Stimulated activated CD8-positive, alpha-beta memory T cell treated with anti-CD3 and anti-CD28 coated beads, Interleukin-2, amount 100 ng/mL, for 1 hour (primary cell): ENCODE measurements at places on chromosomes 2 and 18.

GRCh38 chr2:203983064-203983715, 46.6 kb downstream of the ICOS start:
- no peak for DNase-seq

DNA sequence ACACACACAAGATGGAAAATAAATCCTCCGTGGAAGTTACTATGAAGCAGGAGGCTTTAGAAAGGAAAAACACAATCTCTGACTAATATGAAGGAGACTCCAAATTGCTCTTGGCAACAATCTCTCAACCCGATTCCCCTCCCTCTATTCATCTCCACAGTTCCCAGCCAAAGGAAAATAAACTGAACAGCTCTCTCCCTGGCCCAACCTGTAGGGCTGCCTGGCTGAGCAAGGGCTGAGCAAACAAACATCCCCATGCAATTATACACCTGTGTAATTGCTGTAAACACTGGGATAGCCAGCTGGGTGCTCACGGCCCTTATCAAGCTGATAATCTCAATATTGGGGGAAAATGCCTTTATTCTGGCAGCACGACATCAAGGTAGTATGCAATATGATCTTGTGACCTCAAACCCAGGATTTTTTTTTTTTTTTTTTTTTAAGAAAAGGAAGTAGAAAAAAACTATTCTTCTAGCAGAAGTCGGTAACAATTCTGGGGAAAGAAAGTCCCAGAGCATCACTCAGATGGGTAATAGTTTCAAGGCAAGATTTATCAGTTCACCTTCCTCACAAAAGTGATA, 203.3 kb upstream of the SMAD2 start:
- DNase-seq: no peak

- no peak for DNase-seq
Measured at GRCh38 chr18:68121308-68121707, 593.6 kb downstream of the TMX3 start.

DNA sequence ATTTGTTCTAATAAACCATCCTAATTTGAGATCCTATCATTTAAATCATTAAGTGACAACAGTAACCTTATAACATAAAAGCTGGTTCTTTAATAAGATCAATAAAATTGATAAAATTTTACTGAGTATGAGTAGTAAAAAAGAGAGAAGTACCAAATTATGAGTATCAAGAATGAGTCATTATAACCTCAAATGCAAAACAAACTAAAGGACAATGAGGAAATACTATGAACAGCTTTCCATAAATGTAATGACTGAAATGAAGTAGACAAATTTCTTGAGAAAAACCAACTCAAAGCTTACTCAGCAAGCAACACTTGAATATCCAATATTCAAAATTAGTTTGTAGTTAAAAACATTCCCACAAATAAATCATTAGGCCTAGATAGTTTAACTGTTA, 433.0 kb downstream of the ZEB2 start:
- DNase-seq: no peak

GRCh38 chr18:62838475-62839098, 123.2 kb downstream of the PHLPP1 start:
- DNase-seq: no peak

GRCh38 chr18:46042571-46043123, 29.4 kb downstream of the PSTPIP2 start:
- no peak for DNase-seq

DNA sequence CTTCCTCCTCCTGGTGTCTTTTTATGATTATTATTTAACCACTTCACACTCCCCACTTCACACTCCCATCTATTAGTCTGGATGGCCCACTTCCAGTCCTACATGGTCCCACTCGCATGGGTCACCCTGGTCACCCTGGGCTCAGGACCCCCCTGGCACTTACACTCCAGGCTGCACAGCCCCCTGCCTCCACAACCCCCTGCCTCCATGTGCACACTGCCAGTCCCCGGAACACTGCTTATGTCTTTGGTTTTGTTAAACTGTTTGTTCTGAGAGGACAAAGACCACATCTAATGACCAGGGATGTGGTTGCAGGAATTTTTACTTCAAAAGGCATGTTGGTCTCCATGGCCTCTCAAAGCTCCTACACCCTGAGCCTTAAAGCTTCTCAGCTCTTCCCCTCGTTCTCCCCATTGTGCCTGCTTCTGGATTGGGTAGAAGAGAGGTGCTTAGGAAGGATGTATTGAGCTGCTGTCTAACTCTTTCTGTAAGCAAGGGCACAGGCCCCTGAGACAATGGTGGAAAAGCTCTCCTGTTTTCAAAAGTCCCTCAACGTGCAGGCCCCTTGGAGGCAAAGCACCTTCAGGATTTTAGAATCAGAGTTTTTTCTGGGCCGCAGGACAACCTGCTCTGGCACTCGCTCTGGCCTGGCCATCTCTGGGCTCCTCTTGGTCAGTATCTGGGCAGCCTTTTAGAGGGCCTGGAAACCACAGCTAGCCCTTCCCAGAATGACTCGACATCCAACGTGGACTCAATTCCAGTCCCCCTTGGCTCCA, 150.0 kb upstream of the HAAO start:
- no peak for DNase-seq
